ENCODE measurements at places on chromosomes 2 and 18.
A peak's percentile ranks its signal among the peaks of the same experiment; 100 is the strongest.

DNA sequence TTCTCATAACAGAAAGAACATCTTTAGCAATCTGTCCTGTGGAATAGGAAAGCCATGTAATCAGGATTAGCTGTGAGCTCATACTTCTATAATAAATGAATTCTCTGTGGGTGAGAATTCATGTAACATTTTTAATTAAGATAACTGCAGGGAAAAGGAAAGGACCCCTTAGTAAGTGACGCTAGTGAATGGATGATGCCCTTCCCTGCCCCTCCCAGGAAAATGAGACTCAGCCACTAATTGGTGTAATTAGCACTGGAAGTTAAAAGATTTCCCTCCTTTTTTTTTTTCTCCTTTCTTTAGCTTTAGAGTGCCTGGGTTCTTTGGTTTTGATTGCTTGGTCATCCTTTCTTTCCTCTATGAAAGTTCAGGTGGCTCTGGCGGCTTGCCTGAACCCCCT, 90.3 kb downstream of the VWA3B start:
- DNase-seq: no peak

DNA sequence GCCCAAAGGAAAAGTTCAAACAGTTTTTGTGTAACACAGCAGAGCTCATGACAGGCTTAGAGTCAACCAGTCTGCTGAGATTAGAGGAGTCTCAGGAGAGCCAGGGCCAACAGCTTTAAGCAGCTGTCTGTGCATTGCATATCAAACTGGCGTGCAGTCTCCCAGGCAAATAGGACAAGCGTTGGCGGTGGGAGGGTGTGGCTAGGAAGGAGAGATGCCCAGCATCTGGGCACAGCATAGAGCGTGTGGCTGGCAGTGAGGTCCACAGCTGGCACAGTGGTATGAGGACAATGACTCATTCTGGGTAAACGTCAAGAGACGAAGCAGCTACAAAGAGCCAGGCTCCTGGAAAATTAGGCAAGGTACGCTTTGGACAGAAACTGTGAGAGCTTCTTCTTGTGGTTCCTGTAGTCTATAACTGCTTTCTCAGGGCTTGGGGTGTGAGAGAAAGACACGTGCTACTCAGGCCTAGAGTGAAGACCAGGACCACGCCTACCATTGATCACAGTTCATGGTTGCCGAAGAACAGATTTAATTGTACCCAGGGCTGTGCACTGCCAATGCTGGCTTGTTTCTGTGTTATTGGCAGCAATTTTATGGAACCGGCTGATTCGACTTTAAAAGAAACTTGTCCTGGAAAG, 14.8 kb downstream of the ZAP70 start:
- no peak for DNase-seq

DNA sequence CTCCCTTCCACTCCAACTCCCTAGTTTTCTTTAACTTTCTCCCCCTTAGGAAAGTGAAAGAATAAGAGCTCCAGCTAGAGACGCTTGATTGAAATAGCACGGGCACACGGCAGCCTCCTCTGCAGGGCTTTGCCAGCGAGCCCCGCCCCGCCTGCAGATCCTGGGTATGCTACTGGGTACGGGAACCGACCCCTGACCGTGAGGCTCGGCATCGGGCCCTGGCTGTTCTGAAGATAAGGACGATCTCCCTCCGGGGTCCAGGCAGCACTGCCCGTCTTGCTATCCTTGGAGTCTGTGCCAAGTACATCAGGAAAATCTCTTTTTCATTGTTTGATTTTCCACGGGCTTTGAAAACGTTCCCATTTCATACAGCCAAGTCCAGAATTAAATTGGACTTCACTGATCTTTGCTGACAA, 284.5 kb downstream of the MTX2 start:
- peak; percentile 63 for DNase-seq

- DNase-seq: peak; percentile 57
Observed at GRCh38 chr2:39837856-39838453, 58.9 kb upstream of the THUMPD2 start.

DNA sequence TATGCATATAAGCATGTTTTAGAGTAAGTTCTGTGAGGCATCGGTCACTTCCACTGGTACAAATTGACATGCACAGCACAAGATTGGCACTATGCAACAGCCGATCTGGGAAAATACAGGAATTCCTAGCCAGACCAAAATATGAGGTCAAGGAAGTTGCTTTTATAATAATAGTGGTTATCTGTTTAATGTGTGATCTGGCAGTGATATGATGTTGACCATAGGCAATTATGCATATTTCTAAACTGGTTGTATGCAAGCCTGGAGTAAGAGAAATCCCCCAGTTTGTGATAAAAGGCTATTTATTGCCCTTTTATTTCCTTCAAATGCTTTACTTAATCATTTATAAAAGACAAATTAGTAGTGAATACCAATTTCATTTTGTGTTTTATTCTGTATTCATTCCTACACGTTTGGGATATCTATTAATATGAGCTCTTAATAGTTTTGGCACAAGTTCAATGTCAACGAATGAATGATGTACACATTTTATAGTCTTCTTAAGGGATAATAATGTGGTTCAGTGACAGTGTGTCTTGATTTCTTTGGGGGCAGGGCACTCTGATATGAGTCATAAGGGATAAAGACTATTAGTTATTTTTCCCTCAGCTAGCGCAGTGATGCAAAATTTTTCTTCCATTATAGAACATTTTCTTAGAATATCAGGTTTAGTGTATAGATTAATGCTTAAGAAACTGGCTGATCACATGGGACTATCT, 34.7 kb upstream of the ZEB2 start:
- no peak for DNase-seq

DNA sequence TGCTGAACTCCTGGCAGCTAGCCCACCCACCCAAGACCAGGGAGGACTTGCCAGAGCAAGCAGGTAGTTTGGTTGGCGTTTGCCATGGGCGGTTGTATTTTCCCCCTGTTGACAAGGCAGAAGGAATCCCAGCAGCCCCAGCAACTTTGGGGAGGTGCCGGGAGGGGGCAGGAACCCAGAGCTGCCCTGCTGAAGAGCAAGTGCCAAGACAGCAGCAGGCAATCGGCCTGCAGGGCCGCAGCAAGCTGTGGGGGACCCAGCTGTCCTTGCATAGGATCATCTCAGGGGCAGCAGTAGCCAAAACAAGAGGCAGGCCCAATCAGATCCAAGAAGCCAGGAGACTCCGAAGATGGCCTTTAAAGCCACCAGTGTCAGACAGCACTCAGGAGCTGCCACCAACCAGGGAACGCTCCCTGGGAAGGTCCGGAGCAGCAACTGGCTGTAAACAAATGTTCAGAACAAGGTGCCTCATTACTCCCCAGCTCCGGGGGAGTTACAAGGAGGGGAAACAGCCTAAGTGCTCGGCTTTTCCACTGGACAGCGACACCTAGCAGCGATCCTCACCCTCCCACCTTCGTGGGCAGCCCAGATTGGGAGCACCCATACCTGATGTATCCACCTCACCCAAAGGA, 2.1 kb downstream of the ST8SIA5 start:
- DNase-seq: no peak

GRCh38 chr2:196537311-196537710, 102.2 kb upstream of the CCDC150 start:
- DNase-seq: no peak

DNA sequence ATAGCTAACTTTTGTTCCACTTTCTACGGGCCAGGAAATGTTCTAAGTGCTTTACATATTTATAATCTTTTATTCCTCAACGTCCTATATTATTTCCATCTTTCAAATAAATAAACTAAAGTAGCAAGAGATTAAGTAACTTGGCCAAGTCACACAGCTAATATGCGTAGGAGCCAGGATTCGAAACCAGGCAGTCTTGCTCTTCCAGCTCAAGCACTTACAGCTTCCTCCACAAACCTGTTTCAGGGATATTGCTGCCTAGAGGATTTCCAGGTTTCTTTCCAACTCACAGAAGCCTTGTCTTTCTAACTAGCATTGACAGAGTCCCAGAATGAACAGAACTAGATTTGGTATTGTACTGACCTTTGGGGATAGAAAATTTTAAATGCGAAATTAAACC, 102.5 kb downstream of the FIGN start:
- no peak for DNase-seq

GRCh38 chr2:98468621-98469236, 24.1 kb downstream of the INPP4A start:
- DNase-seq: peak; percentile 71

DNA sequence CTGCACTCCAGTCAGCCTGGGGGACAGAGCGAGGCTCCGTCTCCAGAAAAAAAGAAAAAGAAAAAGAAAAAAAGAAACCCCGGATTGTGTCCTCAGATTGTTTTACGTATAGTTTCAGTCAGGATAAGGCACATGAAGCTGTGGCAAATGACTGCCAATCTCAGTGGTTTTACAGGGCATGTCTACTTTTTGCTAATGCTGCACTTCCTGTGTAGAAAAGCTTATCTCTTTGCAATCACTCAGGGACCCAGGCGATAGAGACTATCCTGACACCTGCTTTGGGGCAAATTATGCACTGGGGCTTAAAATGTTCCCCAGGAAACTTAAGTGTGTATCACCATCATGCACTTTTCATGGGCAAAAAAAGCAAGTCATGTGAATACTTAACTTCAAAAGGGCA, 103.7 kb upstream of the MEIS1 start:
- no peak for DNase-seq

- DNase-seq: peak; percentile 21
Observed at GRCh38 chr2:48034295-48034694, 128.0 kb upstream of the FBXO11 start.

GRCh38 chr2:120469426-120469825, 123.5 kb downstream of the INHBB start:
- no peak for DNase-seq

DNA sequence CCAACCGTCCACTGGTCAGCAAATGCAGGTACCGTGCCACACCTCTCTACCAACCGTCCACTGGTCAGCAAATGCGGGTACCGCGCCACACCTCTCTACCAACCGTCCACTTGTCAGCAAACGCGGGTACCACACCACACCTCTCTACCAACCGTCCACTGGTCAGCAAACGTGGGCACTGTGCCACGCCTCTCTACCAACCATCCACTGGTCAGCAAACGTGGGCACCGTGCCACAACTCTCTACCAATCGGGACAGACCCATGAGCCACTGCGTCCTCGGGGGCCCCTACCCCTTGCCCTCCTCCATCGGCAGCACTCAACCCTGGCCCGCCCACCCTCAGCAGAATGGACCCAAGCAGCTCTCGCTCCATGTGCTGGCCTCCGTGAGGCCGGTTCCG, 226.4 kb upstream of the SALL3 start:
- DNase-seq: no peak

GRCh38 chr2:106839849-106840595, 45.9 kb downstream of the ST6GAL2 start:
- peak; percentile 36 for DNase-seq

- DNase-seq: peak; percentile 34
Observed at GRCh38 chr2:98463081-98463481, 18.4 kb downstream of the INPP4A start.

DNA sequence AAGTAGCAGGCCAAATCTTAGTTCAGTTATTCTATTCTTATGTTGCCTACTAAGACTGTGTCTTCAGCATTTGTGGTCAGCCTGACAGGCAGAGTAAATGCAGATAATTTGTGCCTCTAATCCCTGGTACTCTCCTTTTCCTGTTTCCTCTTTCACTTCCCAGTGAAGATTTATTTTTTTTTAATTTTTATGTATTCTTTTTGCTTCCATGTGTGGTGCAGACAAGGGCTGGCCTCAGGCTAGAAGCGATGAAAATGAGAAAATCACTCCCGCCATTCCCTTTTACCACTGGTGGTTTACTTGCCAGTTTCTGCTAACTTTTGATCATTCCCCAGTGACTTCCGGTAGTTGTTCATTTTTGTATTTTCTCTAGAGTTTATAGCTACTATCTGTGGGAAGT, 30.9 kb downstream of the DSEL start:
- no peak for DNase-seq

DNA sequence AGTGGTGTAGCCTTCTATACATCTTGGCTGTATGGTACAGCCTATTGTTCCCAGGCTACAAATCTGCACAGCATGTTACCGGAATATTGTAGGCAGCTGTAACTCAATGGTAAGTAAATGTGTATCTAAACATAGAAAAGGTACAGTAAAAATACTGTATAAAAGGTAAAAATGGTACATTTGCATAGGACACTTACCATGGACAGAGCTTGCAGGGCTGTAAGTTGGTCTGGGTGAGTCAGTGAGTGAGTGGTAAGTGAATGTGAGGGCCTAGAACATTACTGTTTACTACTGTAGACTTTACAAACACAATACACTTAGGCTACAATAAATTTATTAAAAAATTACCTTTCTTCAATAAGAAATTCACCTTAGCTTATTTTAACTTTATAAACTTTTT, 3.7 kb upstream of the MRPS9 start:
- DNase-seq: no peak

- no peak for DNase-seq
Observed at GRCh38 chr2:74602586-74603281, 45.4 kb downstream of the M1AP start.

GRCh38 chr2:131045286-131046027, 47.8 kb downstream of the FAM168B start:
- DNase-seq: no peak

DNA sequence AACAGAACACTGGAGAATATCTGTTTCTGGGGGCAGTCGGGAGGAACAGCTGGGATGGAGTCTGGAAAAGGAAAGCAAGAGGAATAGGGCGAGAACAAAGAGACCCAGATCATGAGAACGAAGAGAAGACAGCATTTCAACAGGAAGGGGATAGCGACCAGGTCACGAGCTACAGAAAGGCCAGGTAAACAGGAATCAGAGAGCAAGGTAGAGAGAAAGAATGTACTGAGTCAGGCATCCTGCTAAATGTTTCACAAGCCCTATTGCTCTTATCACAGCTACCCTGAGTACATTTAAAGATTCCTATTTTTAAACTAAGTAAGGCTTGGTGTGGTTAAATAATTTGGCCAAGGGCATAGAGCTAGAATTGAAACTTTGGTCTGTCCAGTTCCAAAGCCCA, 254.9 kb upstream of the RAB12 start:
- no peak for DNase-seq

DNA sequence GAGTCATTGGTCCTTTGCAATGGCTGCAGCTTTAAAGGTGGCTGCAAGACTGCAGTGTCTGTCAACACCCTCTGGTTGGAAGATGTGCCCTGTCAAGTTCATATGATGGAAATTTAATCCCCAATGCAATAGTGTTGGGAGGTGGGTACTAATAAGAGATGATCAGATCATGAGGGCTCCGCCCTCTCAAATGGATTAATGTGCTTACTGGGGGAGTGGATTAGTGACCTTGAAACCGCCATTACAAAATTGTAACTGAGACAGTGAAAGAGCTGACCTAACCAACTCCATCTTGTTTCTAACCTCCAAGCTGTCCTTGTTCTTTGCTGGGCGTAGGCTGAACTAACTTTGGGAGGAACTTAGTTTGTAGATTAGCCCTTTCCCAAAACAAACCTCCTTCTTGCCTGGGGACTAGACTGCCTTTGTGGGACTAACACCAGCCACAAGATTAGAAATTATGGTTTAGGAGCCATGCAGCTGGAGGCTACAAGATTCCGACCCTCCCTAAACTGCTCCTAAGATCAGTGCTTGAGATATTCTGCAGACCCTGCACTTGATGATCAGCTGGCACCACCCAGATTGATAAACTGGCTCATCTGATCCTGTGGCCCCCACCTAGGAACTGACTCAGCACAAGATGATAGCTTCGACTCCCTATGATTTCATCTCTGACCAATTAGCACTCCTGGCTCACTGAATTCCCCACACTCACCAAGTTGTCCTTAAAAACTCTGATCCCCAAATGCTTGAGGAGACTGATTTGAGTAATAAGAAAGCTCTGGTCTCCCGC, 13.7 kb downstream of the MYCN start:
- no peak for DNase-seq

GRCh38 chr2:179569831-179570233, 291.6 kb downstream of the ZNF385B start:
- peak; percentile 17 for DNase-seq

- DNase-seq: no peak
Observed at GRCh38 chr2:233764761-233765160, 4.7 kb downstream of the UGT1A1 start.

Measured in NB4 (cell line).